ENCODE measurements at places on chromosomes 12 and 14.
A peak's percentile ranks its signal among the peaks of the same experiment; 100 is the strongest.

DNA sequence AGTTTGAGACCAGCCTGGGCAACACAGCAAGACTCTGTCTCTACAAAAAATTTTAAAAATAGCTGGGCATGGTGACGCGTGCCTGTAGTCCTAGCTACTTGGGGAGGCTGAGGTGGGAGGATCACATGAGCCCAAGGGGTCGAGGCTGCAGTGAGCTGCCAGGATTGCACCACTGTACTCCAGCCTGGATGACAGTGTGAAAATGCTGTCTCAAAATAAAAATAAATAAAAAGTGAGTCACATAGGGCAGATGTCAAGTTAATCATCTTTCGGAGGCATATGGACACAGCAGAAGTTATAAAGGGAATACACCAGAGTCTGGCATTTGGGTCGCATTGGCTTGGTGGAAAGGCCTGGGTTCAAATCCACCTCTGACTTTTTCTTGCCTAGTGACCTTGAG, 92.7 kb downstream of the PHETA1 start:
- no peak for DNase-seq

GRCh38 chr14:96104469-96105057, 65.4 kb downstream of the C14orf132 start:
- peak; percentile 55 for DNase-seq

GRCh38 chr12:66620688-66621087, 58.2 kb downstream of the GRIP1 start:
- DNase-seq: no peak

DNA sequence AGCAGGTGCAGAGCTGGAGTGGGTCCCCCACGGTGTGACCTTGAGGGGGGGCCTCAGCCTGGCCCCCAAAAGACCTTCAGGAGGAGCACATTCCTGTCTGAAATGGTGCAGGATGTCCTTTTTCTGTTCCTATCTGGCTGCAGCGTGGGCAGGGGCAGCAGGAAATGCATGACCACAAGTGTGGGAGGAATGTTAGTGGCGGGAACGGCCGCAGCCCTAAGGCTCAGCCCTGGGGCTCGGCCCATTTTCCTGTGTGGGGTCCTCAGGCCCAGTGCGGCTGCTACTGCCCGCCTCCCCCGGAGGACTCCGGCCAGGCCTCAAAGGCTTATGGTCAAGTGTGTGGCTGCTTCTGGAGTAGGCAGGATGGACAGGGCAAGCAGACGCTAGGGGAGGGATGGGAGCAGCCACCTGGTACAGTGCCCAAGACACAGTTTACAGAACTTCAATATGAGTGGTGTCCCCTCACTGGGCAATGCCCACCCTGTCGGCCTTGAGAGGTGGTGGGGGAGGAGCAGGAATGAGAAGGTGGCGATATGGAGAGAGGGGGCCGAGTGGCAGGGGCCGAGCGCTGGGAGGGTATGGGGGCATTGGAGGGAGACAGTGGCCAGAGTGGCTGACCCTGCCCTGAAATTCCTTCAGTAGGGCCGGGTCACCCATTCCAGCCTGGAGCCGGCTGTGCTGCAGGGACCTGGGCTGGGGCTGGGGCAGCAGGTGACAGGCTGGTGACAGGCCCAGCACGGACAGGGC, 137.4 kb downstream of the CALM1 start:
- DNase-seq: no peak

DNA sequence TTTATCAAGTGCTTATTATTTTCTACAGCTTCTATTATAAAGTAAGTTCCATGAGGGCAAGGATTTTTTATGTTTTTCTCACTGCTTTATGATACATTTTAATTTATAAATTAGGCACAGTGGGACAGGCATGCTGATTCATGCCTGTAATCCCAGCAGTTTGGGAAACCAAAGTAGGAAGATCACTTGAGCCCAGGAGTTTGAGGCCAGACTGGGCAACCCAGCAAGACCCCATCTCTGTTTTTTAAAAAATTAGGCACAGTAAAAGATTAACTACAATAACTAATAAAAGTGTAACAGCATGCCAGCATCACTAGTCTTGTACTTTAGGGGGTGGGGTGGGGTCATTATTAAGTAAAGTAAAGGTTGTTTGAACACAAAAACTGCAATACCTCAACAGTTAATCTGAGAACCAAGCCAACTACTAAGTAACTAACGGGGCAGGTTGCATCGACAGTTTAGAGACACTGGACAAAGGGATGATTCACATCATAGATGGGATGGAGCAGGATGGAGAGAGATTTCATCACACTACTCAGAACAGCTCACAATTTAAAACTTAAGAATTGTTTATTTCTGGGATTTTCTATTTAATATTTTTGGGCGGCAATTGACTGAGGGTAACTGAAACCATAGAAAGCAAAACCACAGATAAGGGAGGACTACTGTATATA, 119.5 kb downstream of the PLEKHA5 start:
- DNase-seq: no peak

DNA sequence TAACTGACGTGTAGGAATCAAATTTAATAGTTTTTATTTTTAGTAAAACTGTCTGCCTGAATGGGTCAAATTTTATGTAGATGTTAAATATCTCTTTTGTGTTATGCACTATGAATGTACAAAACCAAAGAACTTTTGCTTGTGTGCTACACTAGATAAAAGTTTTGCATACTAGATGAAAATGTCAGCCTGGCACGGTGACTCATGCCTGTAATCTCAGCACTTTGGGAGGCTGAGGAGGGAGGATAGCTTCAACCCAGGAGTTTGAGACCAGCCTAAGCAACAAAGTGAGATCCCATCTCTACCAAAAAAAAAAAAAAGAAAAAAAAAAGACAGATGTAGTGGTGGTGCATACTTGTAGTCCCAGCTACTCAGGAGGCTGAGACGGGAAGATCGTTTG, 11.1 kb downstream of the AEBP2 start:
- no peak for DNase-seq

DNA sequence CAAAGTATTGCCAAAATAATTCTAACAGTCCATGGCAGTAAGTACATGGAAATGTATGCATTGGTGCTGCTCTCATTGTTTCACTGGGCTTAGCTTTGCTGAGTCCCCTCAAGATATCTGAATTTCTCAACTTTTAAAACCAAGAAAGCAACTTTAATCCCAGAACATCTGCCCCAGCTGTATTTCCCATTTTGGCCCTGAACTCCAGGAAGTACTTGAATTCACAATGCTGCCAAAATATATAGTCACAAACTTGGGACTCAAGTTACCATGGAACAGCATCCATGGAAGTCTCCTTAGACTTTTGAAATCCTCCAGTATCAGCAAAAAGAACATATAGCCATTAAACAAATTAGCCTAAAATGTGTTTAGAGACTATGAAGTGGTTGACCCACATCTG, 78.5 kb upstream of the FLRT2 start:
- no peak for DNase-seq

DNA sequence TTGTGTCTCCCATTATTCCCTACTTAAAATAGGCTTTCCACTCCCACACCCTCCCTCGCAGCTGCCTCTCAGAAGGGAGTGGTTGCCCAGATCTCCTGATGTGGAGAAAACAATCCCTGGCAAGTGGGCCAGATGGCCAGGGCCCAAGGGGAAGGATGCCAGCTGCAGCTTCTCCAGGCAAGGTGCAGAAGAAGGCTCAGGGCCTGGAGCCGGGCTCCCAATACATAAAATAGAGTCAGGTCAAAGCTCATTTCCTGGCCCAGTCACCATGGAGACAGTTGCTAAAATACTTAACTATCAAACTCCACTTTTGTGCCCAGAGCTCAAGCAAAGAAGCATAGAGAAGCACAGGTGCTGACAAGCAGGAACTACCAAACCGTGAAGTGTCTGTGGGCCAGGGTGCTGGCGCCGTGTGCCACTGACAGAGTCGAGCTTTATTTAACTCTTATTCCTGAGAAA, 45.7 kb upstream of the ITPR2 start:
- no peak for DNase-seq

GRCh38 chr12:104137001-104137901, 759 bp downstream of the NFYB start:
- DNase-seq: peak; percentile 54

- no peak for DNase-seq
Observed at GRCh38 chr12:30968211-30968610, 41.7 kb downstream of the TSPAN11 start.

GRCh38 chr14:104889375-104889757, 24.3 kb downstream of the CEP170B start:
- no peak for DNase-seq

GRCh38 chr14:39956372-39956771, 524.1 kb upstream of the FBXO33 start:
- no peak for DNase-seq

GRCh38 chr14:56333359-56334292, 215.4 kb downstream of the PELI2 start:
- DNase-seq: no peak

DNA sequence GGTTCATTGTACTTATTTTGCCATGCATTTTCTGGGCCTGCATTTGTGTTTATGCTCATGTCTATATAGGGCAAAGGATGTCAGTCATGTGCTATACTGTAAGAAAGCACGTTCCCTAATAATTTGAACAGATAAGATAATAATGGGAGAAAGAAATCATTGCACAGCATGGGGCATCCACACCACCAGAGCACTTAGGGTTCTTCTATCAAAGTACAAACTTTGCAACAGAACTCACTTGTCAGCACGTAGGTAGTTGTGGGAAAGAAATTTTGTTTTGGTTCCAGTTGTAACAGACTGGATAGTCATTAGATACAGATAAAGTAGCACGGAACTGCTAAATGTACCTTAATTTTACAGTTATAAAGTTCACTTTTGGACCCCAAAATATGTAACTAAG, 10.1 kb downstream of the PPP1CC start:
- no peak for DNase-seq

DNA sequence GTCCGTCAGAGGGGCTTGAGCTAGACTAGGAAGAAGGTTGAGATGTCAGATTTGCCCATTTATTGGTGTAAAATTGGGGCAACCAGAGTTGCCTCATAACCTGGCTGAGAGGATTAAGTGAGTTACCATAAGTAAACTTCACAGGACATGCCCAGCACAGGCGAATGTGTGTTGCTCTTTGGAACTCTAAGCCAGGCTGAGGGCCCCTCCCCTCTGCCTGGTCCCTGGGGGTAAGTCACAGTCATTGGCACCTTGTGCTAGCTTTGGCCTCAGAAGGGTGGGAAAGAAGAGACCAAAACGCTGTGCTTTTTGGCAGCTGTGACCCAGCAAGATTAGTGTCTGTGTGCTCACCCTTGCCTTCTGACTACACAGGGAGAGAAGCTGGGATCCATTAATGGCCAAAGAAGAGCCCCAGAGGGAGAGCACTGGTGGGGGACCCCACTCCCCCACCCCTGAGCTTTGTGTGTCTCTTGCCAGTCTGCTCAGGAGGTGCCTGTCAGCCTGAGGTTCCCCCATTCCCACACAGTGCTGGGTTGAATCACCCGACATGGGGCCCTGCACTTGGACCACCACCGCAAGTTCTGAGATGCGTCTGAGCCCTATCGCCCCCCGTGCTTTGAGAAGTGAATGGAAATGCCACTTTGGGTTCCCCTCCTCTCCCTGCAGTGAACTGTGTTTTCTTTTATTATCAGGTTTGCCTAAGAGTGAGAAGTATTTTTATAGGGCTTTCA, 74.1 kb downstream of the CACNA1C start:
- no peak for DNase-seq

GRCh38 chr14:39368261-39368959, 63.8 kb downstream of the FBXO33 start:
- peak; percentile 22 for DNase-seq

DNA sequence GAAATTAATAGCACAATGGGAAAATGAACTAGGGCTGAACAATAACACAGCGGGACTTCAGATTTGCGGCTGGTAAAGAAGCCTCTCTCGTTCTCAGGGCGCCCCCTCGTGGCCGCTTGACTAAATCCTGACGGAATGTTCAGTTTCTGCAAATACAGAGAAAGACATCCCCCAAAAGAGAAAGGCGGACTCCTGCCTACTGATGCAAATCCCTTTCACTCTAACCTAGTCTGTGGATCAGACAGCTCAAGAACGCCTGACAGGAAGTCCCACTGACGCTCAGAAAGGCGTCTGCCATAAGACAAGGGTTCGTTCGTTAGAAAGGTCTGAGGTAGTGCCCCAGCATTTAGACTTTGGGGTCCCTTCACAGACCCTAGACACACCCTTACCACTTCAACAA, 2.5 kb downstream of the NUAK1 start:
- DNase-seq: peak; percentile 42

DNA sequence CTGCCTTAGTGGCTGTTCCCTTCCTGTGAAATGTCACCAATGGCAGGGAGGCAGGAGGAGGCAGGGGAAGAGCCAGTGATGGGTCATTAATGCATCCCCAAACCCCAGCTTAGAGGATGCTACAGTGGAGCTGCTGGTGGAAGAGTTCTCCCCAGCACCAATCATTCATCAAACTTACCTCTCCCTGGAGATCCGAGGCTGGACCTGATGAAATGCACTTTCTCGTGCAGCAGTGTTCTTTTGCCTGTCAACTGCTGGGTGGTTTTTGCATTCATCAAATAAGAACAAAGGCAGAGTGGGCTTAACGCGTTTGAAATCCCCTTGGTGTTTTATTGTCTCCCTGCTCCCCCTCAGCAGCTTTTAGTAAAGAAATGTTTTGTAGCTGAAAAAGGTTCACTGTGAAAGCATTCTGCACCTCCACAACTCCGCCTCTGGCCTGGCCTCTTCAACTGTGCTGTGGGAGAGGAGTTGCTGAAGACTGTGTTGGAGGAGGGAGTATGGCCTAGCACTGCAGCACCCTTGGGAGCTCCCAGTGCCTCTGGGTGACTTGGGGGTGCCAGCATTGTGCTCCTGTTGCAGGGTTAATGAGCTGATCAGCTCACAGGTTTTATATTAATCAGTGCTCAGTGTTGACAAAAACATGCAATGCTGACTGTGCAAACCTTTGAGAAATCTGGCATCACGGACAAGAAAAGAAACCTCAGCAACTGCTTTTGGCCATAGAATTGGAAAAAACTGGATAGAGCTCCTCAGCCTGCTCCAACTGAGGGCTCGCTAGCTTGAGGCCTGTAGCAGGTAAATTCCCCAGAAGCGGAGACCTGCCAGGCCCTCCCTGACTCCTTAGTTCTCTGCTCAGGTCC, 14.4 kb downstream of the TSPAN9 start:
- no peak for DNase-seq

- DNase-seq: no peak
Observed at GRCh38 chr14:79732911-79733655, 478.2 kb downstream of the DIO2 start.

DNA sequence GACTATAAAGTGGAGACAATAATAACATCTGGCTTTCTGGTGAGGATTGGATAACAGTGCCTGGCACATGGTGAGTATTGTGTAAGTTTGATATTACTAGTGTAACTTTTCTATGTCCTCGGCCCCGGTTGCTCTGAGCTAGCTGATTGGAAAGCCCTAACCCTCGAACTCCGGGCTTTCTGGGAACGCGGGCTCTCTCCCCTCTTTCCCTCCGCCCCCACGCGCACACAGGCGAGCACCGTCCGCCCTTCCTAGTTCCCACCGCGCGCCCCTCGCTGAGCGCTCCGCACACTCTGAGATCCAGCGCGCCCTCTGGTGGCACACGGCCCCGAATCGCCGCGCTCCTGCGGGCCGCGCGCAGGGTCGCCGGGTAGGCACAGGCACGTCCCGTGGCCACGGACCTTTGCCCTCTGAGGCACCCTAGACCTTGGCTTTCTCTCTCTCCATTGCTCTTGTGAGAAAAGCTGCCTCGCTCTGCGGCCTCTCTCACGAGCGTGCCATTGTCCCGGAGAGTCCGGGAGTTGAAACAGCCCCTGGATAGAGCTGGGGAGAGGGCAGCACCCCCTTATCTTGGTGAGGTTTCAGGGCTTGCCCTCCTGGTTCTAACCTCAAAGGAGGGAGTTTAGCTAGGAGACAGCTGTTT, 23.2 kb upstream of the ESRRB start:
- DNase-seq: peak; percentile 68
